ENCODE measurements at places on chromosomes 5 and 9.

DNA sequence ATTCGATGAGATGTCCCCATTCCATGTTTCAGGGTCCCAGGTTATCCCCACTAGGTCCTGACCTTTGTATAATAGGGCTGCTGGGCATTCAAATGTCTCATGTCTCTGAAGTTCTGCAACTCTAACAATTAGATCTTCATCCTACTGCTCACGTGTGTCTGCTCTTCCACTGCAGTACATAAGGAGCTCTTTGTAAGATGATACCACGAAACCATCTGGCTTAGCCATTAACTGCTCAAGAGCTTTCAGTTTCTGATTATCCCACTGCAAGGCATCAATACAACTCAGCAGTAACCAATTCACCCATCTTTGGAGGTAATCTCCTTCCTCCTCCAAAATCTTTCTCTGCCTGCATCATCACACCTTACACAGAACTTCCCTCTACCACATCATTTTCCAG lies 49.9 kb upstream of the PPP2CA start:
- DNase-seq: no peak

DNA sequence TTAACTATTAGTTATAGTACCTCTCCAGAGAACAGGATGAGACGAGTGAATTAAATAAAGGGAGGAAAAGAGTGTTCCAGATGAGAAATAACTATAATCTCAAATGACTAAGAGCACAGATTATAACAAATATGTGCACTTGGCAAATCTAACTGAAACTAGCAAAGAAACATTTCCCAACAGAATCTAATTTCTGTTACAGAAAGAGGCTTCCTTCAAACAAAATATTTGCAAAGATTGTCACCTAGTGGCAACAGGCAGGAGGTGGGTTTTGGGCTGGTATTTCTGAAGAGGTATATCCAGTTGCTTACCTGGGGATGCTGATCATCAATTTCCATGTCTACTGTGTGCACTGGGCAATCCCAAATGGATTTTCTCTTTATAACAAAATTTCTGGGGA lies 5.6 kb upstream of the SPDL1 start:
- peak; percentile 50 for DNase-seq

DNA sequence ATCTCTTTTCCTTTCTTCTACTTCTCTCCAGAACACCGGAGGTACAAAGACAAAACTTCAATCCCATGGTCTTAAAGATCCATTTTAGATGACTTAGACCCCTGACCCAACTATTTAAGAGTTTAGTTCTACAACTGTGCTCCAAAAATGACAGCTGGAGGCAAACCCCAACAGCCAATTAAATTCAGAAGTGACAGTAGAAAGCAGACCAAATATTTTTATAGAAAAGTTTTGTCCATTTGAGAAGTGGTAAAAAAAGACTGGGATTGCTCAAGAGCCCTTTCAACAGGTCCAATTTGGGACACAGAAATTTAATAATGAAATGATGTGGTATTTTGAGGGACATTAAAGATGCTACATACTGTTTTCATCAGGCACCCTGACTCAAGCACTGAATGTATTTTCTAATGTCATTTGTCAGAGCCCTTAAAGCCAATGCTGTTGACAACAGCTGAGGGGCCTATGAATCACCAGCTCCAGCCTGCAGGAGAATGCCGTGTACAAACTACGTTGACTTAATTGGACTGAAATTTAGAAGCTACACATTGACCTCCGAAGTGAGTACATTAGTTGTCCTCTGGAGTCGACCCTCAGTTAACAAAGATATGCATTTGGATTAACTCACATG lies 147.5 kb upstream of the PIK3R1 start:
- DNase-seq: no peak

DNA sequence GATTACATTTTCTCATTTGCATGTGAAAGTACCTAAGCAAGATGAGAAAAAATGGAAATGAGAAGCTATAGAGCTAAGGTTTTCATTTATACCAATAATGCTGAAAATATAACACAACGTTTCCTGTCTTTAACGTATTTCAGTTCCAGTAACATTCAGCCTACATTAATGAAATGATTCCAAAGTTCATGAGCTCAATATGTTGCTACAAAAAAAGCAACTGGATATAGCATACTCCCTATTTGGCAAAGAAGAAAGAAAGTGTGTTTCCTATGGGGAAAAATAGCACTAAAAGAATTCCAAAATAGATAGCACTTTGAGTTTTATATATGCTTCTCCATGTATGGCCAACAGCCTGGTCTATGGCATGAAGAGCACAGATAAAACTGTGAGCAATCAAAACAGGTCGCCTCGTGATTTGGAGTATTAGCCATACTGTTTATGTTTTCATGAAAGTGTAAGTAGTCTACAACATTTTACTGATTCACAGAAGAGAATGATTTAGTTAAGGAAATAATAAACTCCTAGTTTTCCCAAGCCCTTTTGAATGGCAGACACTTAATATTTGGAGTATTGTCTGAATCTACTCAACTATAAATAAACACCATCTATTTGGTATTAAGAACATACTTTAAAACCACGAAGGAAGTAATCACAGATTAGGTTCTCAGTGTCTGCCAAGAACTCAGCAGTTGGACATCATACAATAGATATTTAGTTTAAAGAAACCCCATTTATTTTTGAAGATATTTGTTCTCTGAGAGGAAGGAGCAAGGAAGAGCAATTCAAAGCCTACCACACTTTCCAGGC lies 258.7 kb upstream of the RASA1 start:
- DNase-seq: peak; percentile 71

- no peak for DNase-seq
Measured at GRCh38 chr9:36443581-36443980, 43.5 kb upstream of the RNF38 start.

DNA sequence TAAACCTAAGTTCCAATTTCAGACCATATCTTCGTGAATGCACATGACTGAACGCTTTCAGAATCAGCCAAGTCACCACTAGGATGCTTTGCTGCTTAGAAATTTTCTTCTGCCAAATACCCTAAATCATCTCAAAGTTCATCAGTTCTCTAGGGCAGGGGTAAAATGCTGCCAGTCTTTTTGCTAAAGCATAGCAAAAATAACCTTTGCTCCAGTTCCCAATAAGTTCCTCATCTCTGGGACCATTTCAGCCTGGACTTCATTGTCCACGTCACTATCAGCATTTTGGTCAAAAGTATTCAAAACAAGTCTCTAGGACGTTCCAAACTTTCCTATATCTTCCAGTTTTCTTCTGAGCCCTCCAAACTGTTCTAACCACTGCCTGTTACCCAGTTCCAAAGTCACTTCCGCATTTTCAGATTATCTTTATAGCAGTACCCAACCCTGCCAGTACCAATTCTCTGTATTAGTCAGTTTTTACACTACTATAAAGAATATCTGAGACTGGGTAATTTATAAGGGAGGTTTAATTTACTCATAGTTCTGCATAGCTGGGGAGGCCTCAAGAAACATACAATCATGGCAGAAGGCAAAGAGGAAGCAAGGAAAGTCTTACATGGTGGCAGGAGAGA lies 74.8 kb downstream of the NR3C1 start:
- no peak for DNase-seq

DNA sequence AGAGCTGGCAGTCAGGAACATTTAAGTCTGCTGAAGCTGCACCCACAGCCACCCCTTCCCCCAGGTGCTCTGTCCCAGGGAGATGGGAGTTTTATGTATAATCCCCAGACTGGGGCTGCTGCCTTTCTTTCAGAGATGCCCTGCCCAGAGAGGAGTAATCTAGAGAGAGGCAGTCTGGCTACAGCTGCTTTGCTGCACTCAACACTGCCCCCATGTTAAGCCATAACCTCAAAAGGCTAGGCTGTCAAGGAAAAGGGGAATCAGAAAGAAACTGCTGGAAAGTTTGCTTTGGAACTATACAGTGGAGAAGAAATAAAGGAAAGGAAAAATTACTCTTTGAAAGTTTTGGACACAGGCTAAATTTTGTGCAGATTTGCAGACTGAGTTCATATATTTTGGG lies 127.2 kb downstream of the MACIR start:
- no peak for DNase-seq

DNA sequence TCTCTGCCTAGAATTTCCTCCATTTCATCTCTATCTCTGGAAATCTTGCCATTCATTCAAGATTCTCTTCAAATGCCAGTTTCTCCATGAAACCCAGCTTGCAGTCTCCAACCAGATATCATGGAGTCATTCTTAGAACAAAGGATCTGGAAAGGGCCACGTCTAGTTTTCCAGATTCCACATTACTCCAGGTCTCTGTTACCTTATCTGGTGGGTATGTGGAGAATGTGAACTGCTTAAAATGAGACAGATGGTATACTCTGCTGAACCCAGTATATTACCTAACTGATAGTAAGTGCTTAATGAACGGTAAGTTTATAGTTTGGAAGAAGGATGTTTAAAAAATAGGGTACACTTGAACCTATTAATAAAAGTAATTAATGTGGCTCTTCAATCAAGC lies 52.3 kb upstream of the ZSWIM6 start:
- DNase-seq: peak; percentile 62

DNA sequence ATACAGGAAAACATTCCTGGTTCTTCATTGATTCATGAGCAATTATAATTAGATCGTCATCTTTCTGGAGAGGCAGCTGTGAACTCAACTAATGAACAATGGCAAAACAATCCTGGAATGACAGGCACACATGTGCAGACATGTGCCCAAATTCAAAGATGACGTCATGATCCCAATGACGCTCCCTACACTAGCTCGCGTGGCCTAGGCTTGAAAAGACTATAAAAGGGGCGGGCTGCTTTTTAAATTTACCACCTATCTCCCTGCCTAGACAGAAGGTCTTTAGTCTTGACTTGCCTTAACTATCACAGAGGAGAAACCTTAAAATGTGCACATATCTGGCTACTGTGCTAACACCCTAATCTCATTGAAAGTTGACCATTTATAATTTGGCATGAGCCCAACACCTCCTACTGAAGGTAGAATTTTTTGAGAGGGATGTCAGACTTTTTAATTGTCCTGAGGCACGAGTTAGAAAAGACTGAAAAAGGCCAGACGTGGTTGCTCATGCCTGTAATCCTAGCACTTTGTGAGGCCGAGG lies 88.2 kb downstream of the PRRT1B start:
- DNase-seq: peak; percentile 76

DNA sequence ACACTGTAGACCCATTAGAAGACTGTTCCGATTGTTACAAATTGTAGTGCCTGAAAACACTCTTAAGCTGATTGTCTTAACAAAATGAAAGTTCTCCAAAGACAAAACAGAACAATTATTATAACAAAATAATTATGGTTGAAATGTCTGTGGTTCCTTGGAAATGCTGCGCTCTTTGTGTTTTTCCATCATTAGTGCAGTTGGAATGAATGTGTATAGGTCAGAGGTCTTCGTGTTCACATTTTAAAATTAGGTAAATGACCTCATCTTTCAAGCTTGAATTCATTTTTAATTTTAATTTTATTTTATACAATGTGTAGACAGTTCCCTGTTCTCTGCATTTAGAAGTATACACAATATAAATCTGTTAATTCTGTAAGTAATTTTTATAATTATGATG lies 56.7 kb upstream of the NXNL2 start:
- DNase-seq: peak; percentile 60

DNA sequence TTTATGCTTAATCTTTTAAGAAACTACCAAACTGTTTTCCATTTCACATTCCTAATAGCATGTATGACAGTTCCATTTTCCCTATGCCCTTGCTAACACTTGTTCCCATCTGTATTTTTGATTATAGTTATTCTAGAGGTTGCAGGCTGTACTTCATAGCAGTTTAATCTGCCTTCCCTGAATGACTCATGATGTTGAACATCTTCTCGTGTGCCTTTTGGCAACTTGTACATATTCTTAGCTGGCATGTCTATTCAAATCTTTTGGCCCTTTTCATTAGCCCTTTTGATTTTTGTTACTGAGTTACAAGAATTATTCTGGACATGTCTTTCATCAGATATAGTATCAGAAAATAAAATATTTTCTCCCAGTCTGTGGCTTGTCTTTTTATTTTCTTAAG lies 320.3 kb downstream of the DIRAS2 start:
- DNase-seq: no peak

DNA sequence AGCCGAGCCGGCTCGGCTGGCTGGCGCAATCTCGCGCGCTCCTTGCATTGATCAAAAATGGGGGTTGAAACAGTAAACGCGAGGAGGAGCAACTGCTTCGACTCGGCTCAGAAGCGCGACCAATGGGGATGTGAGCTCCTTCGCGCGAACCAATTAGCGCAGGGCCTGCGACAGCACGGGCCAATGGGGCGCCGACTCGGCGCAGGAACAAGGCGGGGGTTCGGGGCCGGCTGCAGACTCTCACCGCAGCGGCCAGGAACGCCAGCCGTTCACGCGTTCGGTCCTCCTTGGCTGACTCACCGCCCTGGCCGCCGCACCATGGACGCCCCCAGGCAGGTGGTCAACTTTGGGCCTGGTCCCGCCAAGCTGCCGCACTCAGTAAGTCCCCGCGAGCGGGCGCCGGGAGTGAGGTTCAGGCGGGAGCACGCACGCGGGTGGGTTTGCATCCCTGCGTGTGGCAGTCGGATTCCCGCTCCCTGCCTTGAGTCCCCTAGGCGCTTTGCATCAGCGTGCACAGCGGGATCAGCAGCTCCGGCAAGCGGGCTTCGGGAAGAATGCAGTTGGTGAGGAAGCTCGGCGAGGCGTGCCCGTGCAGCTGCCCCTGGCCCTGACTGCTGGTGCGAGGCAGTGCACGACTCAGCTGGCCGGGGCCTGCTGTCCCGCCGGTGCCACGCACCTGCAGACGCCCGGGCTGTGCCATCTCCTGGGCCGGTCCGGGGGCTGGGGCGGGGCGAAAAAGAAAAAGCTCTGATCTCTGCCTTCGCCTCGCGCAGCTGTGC lies at the start of gene PSAT1:
TSS of gene PSAT1 (plus strand) at position 233 of the 779 bp plus-strand sequence. CDS start at position 319, 86 bp downstream.
- peak; percentile 96 for DNase-seq

- DNase-seq: no peak
Measured at GRCh38 chr5:68950125-68950524, 143.7 kb upstream of the SLC30A5 start.

DNA sequence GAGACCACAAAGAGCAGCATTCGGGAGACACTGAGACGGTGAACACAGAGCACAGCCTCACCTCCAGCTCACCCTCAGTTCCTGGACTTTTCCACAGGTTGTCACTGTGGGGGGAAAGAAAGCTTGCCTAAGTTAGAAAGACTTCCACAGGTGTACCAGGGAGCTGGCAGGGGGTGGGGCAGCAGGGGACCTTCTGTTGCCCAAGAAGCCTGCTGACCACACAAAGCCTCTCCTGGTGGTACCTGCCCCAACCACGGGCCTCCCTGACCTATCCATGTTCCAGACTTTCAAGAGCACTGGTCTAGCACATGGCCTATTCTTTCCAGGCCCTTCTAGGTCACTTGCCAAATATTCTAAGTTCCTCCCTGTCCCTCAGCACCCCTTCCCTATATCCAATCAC lies 550.8 kb downstream of the BNC2 start:
- no peak for DNase-seq

GRCh38 chr5:18312016-18312415 lies 677.8 kb downstream of the TAF11L14 start:
- DNase-seq: no peak

- DNase-seq: no peak
Measured at GRCh38 chr9:12922224-12922866, 147.5 kb downstream of the LURAP1L start.

DNA sequence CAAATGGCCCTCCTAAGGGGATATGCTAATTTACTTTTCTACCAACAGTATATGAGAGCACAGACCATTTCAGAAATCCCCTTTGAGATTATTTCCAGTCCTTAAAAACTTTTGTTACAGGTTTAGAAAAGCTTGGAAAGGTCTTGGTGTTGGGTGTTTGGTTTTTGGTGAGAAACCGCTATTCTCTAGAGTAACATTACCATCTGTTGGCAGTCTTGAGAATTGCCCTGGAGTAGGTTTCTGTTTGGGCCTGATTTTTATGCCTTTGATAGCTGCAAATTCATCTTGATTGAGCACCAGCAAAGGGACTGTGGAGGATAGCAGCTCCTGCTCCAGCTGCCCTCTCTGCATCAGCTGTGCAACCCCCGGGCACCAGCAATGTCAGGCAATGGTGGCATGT lies 8.0 kb downstream of the NUDT2 start:
- DNase-seq: no peak
